ENCODE measurements at places on chromosomes 16 and 17.

- DNase-seq, result no peak
Observed at GRCh38 chr16:51222016-51222415, 70.9 kb upstream of the SALL1 start.

- peak; percentile 56 for DNase-seq
Observed at GRCh38 chr17:50865060-50865867, 890 bp downstream of the TOB1 start.

DNA sequence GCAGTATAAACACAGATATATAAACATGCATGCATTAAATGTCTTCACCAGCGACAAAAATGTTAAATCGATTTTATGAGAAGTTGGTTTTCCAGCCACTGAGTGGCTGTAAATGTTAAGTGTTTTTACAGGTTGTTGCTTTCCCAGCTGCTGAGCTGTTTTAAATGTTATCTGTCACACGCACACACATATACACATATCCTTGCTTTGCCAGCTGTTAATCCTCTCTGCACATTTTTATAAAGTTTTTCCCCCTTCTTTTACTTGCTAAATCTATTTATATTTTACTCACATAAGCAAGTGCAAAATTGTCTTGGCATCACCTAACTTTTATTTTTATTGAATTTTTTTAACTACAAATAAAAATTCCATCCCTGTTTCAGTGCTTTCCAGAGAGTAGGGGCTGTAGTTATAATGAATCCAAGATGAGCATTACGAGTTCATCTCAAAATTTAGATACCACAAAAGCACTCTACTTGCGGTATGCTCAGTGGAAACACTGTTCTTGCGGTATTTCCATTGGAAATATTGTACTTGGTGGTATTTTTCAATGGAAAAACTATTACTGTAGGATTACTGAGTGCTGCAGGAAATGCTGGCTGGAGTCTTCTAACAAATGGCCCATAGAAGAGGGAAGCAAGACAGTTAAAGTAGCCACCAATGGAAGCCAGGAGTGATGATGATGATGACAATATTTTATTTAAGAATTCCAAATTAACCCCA, 124.9 kb upstream of the KCNJ16 start:
- no peak for DNase-seq

- DNase-seq, result no peak
Observed at GRCh38 chr17:75661531-75661930, 5.4 kb downstream of the RECQL5 start.

GRCh38 chr17:45171338-45172231, 9.9 kb downstream of the HEXIM2 start:
- DNase-seq, result peak; percentile 73

DNA sequence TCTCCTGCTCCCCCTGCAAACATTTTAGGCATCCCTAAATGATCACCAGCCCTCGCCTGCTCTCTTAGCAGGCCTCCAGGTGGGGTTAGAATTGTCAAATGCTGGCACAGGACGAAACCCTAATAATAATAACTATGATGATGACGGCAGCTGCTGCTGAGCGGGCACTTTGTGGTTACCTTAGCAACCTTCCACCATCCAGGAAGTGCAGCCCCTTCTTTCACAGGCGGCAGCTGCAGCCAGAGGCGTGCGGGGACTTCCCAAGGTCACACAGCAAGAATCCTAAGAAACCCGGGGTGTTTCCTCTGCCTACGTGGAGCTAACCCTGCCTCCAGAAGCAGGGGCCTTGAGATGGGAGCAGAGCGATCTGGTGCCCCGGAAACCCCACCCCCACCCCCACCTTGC, 22.4 kb upstream of the EIF1 start:
- peak; percentile 41 for DNase-seq

- DNase-seq, result no peak
Observed at GRCh38 chr16:54093281-54093680, 193.3 kb downstream of the IRX3 start.

DNA sequence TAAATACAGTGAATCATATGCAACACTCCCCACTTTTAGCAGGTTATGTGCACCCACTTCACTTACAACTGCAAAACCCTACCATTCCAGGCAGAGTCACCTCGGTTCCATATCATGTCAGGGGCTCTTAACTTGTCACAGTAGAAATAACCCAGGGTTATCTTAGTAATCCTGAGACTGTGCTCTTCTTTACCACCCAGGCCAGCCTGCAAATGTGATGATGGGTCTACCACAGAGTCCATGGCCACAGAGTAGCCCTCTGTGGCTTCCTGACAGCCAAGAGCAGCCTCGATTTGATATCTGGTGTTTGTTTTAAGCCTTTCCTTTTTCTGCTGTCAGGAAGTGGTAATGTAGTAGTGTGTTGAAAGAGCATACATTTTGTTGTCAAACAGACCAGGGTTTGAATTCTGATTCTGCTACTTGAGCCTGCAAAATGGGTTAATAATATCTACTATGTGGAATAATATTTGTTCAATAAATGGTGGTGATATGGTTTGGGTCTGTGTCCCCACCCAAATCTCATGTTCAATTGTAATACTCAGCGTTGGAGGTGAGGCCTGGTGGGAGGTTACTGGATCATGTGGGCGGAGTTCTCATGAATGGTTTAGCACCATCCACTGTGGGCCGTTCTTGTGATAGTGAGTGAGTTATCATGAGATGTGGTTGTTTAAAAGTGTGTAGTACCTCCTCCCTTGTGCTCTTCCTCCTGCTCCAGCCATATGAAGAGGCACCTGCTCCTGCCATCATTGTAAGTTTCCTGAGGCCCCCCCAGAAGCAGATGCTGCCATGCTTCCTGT, 416.5 kb downstream of the UTP18 start:
- DNase-seq, result no peak

DNA sequence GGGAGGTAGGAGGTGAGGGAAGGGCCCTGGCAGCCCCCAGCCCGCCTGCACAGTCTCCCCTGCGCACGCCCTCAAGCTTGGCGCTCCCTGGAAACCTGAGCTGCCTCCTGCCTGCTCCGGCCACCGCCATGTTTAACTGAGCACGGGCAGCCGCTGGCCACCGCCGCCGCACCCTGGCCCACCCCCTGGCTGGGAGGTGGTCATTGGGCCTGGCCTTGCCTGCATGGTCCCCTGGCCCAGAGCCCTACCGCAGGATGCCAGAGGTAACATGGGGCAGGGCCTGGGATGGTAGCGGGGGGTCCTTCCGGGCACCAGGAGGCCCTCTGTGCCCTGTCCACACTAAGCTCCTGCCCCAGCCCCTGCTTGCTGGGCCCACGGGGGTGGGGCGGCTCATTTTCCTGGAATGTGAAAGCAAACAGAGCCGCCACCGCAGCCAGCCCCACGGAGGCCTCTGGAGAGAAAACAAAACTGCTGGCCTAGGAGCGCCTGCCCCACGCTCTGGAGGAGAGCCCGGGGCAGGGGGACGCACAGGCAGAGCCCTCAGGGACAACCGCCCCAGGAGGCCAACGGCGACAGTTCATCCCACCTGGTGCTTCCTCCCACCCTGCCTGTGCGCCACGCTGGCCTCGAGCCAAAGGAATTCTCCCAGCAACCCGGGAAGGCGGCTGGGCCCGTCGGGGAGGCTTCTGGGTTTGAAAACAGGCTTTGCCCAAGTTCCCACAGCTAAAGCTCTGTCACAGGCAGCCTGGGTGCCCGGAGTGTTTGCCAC, 8.9 kb downstream of the NHERF2 start:
- DNase-seq, result no peak

- no peak for DNase-seq
Observed at GRCh38 chr17:65287040-65287439, 149.9 kb downstream of the RGS9 start.

- DNase-seq, result no peak
Observed at GRCh38 chr16:22322021-22322471, 24.8 kb downstream of the POLR3E start.

GRCh38 chr16:88428156-88428555, 24.9 kb upstream of the ZFPM1 start:
- DNase-seq, result no peak

DNA sequence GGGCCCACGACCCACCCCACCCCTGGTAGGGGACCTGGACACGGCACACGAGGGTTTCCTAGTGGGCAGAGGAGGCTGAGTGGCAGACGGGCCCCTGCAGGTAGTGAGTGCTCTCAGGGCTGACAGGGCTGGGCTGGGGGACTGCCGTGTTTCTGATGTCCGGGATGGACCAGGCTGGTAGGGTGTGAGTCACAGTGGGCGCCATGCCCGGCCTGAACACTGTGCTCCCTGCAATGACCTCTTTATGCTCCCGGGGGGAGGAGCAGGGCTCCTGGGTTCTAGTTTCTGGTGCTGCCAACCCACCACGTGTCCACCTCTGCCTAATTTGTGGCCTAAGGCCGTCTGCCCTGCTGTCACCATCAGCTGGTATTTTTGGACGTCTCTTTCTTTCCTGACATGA, 26.3 kb downstream of the ARHGAP23 start:
- DNase-seq, result no peak

- DNase-seq, result no peak
Observed at GRCh38 chr17:48556576-48557401, 11.9 kb upstream of the HOXB2 start.

DNA sequence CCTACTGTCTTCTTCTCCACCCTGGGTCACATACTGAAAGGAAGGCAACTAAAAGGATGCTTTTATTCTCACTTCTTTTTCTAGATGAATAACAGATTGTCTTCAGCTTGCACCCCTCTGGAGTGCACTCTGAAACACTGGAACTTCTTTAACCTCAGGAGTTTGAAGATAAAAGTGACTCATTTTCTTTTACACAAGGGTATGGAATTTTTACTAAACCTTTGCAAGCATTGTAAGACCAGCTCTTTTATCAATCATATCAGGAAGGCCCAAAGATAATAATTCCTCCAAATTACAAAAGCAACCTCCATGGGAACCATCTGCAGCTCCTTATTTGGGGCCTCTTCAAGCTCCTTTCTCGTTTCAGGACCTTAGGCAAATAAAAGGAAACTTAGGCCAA, 193.5 kb upstream of the KIF2B start:
- DNase-seq, result no peak

- no peak for DNase-seq
Observed at GRCh38 chr17:81479175-81480071, 33.2 kb downstream of the ACTG1 start.

- DNase-seq, result no peak
Observed at GRCh38 chr16:20674684-20675487, 22.6 kb downstream of the ACSM1 start.

DNA sequence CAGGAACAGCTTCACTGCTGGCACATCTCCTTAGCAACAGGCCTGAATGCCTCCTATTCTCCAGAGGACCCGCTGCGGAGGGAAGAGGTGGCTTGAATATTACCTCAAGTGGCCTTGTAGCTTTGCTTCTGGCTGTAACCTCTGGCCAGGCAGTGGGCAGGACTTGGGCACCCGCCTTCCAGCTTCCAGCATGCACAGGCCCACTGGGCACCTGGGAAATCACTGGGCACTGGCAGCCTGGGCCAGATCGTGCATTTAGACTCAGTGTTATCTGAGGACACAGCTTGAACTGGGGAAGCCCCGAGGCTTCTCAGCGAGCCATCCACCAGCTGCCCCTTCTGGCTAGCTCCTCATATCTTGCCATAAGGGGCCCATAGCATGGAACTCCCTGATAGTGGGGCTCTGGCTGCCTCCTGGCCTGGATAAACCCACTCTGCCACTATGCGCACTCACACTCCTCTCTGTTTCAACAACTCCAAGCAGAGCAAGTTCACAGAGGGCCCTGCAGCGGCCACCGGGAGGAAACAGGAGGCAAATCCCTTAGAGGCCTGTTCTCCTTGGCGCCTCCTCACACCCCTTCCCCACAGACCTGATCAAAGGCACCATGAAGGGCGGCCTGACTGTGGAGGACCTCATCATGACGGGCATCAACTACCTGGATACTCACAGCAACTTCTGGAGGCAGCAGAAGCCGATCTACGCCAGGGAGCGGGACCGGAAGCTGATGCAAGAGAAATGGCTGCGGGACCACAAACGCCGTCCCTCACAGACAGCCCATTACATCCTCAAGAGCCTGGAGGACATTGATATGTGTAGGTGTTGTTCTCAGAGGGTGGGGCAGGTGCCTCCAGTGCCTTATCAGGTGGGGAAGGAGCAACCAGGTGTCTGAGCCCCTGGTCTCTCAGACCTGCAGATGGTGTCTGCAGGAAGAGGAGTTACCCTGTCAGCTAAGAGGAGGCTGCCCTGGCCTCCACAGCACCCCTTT, 7.8 kb downstream of the ODAD4 start:
- DNase-seq, result no peak

DNA sequence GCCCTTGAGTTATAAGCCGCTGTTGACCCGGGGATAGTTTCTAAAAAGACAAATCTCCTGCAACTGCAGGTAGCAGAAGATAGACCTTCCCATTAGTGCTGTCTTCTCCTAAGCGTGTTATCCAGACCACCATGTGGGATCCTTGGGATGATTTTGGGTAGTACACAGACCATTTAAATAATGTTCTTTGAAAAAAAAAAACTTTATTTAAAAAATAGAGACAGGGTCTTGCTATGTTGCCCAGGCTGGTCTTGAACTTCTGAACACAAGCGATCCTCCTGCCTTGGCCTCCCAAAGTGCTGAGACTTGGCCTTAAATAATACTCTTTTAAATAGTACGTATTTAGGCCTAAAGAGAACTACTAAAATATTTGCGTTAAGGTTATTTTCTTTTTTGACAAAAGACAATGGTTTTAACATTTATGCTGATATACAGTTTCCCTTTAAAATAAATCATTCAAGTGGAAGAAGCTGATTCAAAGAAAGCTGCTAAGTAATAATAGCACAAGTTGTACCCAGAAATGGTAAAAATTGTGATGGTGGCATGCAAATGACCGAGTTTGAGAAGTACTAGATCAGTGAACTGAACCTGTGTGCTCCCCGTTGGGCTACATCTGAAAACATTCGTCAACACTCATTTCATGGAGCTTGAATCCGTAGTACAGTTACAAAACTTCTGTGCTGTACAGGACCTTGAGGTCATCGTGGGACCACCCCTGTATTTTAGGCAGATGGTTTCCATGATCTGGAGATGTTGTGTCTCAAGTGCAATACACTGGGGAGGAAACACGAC, 24.0 kb downstream of the SMARCE1 start:
- DNase-seq, result no peak

DNA sequence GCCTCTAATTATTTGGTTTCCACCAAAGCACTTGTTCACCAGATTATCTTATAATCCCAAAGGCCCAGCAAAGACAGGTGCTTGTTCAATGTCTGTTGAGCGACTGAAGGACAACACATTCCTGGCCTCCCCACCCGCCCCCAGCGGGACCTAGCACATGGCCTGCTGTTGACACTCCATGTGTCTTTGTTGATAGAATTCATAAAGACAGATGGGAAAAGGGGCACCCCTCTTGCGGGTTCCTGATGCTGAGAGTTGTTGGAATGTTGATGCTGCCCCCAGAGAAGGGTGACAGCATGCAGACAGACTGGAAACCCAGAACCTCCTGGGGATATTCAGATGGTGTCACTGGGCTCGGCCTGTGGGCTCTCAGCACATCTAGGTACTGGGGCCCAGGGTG, 36.9 kb downstream of the SNX20 start:
- DNase-seq, result no peak
